ENCODE measurements at places on chromosomes 2 and 18. TPM values are rescaled to one million over a fixed set of nuclear protein-coding genes. Genes with fewer than 3 reads are reported as not detected.

HOXD9 gene
- total RNA-seq: 78.1 TPM

AMER3 gene
- not detected for total RNA-seq

DHRS9 gene
- total RNA-seq: 0.26 TPM

GAREM1 gene
- 12.0 TPM for total RNA-seq

TSGA10 gene
- 22.5 TPM for total RNA-seq

CCDC68 gene
- total RNA-seq: 25.6 TPM

CRYGD gene
- not detected for total RNA-seq

NAT8 gene
- total RNA-seq: not detected

DAW1 gene
- not detected for total RNA-seq

GCG gene
- total RNA-seq: not detected

CRYGC gene
- total RNA-seq: not detected

CD226 gene
- 2.9 TPM for total RNA-seq

ANKRD39 gene
- 10.3 TPM for total RNA-seq

Data from uterus (tissue), 4 donors.